ENCODE measurements at places on chromosomes 2 and 18.

- DNase-seq: no peak
These were observed 28.3 kb upstream of the ATP6V1B1 start for GRCh38 chr2:70907130-70908057.

GRCh38 chr2:176488431-176488830 lies 219.2 kb downstream of the MTX2 start:
- DNase-seq: no peak

GRCh38 chr2:190382851-190383250 lies 25.3 kb upstream of the MFSD6 start:
- peak; percentile 57 for DNase-seq

GRCh38 chr2:174581491-174581890 lies 16.1 kb downstream of the WIPF1 start:
- no peak for DNase-seq

DNA sequence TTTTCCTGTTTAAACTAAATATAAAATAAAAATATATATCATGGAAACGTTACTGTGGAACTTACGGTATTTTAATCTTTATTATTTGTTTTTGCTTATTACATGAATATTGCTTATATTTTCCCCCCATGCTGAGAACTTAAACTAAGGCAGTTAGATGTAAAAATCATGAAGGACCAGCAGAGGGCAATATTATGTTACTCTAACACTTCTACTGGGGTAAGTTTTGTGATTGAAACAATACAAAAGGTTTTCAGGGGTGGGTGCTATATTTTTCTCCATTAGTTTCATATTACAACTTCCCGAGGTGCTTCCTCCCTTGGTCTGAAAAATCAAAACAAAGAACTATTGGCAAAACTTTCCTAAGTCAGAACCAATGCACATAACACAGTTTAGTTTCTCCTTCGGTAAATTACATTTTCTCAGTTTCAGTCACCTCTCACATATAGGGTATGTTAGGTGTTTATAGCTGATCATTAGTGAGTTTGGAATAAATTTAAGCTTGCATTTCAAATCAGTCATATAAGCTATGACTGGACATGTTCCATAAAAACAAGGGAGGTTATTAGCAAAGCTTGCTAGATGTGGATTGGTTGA lies 54.8 kb downstream of the ZNF407 start:
- peak; percentile 27 for DNase-seq

DNA sequence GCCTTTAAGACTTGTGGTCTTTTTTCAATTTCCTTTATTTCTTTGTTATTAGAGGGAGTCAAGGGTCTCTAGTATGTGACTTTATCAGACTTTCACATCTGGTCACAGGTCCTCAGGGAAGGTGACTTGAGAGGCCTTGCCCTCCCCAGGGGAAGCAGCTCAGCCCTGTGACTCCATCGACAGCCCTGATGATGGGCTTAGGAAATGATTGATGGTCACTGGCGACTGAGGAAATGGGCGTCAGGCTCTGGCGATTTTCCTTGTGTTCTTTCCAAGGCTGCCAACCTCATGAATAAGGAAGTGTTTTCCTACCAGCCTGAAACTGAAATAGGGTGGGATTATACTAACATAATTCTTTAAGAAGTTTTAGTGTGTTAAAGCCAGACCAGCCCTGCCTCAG lies 21.1 kb downstream of the SERPINE2 start:
- no peak for DNase-seq

GRCh38 chr2:8564475-8564874 lies 117.4 kb upstream of the ID2 start:
- DNase-seq: no peak

- DNase-seq: no peak
These were observed 92.4 kb downstream of the CABLES1 start for GRCh38 chr18:23227726-23228070.

GRCh38 chr18:12409469-12409868 lies 1.7 kb downstream of the PRELID3A start:
- no peak for DNase-seq

Measured in HCT116 (cell line).